NCI-H2029 (cell line): ENCODE measurements at places on chromosomes 2 and 18.

- DNase-seq, result no peak
Observed at GRCh38 chr2:220521551-220521950, 894.1 kb downstream of the SLC4A3 start.

DNA sequence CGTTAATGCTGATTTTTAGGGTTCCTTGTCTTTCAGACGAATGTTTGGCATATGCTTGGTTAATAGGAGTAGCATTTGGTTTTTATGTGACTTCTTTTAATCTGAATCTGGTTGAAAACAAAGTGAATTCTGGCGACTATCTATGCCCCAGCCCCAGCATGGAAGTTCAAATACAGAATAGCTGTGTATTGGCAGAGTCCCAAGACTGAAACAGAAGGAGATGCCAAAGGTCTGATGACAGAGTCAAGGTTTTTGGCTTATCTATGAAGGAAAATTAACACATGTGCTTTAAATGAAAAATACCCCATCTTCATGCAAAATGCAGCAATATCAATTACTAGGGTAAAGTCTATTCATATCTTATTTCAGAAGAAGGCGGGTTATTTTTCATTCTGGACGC lies 734.8 kb upstream of the NXPH2 start:
- DNase-seq, result no peak

DNA sequence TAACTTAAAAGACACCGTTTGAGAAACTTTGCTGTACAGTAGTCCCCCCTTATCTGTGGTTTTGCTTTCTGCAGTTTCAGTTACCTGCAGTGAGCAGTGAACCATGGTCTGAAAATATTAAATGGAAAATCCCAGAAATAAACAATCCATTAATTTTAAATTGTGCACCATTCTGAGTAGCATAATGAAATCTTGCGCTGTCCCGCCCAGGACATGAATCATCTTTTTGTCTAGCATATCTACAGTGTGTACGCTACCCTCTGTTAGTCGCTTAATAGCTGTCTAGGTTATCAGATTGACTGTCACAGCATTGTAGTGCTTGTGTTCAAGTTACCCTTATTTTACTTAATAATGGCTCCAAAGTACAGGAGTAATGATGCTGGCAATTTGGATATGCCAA lies 6.1 kb downstream of the ARPC2 start:
- DNase-seq, result no peak

- DNase-seq, result peak; percentile 8
Observed at GRCh38 chr2:46410273-46411244, 68.8 kb upstream of the TMEM247 start.
